ENCODE measurements at places on chromosomes 16 and 17.

DNA sequence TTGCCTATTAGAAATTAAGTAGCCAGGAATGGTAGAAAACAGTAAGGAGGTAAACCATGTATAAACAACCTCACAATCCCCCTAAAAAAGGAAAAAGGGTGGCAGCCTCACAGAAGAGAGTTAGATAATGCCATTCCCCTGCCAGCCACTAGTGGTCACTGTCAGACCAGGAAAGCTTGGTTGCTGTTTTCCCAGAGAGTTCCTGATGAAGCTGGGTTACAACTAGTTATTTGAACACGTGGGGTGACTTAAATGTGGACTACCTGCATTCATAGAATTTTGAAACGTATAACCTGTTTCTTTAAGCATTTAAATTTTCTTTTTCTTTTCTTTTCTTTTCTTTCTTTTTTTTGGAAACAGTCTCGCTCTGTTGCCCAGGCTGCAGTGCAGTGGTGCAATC, 5.8 kb downstream of the GPRC5C start:
- DNase-seq, result no peak

- no peak for DNase-seq
Measured at GRCh38 chr17:2959371-2960130, 103.9 kb downstream of the OR1D5 start.

DNA sequence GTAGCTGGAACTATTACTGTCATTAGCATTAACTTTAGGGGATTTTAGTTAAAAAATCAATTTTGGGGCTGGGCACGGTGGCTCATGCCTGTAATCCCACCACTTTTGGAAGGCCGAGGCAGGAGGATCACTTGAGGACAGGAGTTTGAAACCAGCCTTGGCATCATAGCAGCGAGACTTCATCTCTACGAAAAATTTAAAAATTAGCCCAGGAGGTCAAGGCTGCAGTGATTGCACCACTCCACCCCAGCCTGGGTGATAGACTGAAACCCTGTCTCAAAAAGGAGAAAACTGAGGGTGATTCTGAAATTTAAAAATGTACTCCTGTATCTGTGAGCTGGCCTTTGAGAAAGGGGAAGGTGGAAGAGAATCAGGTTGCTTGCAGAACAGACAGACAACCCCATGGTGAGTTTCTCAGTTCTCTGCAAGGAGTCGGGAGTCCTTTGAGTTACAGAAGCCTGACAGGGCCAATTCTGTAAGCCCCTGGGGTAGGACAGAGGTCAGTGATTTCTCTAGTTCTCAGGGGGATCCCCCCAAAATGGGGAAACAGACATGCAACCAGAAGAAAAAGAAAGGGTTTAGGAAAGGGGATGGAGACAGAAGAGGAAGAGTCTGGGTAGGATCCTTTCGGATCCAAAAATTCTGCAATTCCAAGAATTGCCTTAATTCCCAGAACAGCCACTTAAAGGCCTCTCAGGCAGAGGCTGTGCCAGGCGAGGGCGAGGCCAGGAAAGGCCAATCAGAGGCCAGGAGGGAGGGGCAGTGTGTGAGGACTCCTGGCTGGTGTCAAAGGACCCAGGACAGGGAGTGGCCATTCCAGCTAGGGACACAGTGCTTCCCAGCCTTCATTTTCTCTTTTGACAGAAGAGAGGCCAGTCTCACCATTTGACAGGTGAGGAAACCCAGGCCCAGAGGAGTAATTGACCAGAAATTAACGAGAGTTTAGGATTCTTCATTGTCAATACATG, 6.7 kb downstream of the NUPR1 start:
- no peak for DNase-seq

DNA sequence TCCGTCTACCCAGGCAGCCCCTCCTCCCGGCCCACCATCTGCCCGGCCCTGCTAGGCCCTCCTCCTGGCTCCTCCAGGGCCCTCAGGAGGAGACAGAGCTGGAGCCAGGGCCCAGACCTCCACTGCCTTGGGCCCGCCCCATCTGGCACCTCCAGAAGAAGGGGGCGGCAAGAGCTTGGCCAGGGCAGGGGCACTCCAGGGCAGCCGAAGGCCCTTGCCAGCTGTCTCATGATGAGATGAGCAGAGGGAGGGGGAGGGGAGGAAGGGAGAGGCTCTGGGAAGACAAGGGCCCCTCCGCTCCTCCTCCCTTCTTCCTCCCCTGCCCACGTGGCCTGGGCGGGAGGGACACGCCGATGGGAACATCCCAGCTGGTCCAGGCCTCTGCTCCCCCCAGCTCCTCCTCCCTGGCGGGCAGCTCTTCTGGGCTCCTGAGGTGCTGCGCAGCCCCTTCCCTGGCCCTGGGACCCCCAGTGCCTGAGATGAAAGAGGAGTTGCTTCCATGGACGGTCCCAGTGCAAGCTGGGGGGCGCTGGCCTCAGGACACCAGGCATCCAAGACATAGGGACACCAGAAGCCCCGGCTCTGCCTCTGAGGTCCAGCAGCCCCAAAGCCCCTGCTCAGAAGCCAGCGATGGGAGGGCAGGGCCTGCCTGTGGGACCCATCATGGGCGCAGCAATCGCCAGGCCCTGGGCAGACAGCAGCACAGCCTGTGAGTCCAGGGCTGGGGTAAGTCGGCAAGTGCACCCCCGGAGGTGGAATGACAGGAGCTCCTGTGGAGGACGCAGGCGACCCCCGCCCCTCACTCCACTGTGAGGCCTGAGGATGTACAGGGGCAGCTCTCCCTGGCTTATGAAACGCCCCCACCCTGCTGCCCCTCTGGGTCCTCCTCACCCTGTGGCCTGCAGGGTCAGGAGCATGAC, 23.6 kb upstream of the ENPP7 start:
- no peak for DNase-seq

DNA sequence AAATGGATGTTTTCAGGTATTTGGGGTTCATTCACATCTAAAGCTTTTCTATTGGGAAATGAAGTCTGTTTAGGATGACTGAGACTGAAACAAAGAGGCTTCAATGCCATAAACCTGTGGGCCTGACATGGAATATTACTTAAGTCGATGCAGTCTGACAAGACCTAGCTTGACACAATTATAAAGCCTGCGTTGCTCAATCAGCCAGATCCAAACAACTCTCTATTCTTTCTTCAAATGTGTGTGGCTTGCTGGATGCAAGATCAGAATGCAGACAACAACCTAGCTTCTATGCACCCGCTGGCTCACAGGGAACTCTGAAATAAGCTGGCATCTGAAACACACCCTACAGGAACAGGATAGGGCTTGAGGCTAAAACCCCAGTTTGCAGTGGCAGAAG, 40.0 kb downstream of the RFFL start:
- DNase-seq, result no peak

- no peak for DNase-seq
Measured at GRCh38 chr16:88804552-88805339, 1.2 kb downstream of the CDT1 start.

GRCh38 chr16:52680993-52681392, 134.1 kb upstream of the TOX3 start:
- DNase-seq, result no peak

GRCh38 chr17:66438101-66438500, 135.7 kb downstream of the PRKCA start:
- no peak for DNase-seq

- DNase-seq, result no peak
Measured at GRCh38 chr16:67969254-67970039, 1.0 kb upstream of the SLC12A4 start.

DNA sequence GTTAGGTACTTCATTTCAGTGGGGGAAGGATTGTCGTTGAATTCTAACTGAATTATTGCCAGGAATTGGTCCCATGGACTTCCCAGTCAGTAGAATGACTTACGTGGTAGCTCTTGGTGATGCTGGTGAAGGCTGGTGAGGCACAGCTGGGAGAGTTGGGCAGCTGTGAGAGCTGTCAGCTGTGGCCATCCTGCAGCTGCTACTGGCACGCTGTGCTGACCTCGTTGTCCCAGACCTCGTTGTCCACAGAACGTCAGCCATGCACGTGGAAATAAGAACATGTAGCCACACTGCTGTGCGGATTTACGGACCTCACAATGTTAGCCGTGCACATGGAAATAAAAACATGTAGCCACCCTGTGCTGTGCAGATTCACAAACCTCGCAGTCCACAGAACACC, 102.3 kb downstream of the NPIPB11 start:
- DNase-seq, result no peak

GRCh38 chr17:80428796-80429195, 13.8 kb downstream of the ENDOV start:
- no peak for DNase-seq

DNA sequence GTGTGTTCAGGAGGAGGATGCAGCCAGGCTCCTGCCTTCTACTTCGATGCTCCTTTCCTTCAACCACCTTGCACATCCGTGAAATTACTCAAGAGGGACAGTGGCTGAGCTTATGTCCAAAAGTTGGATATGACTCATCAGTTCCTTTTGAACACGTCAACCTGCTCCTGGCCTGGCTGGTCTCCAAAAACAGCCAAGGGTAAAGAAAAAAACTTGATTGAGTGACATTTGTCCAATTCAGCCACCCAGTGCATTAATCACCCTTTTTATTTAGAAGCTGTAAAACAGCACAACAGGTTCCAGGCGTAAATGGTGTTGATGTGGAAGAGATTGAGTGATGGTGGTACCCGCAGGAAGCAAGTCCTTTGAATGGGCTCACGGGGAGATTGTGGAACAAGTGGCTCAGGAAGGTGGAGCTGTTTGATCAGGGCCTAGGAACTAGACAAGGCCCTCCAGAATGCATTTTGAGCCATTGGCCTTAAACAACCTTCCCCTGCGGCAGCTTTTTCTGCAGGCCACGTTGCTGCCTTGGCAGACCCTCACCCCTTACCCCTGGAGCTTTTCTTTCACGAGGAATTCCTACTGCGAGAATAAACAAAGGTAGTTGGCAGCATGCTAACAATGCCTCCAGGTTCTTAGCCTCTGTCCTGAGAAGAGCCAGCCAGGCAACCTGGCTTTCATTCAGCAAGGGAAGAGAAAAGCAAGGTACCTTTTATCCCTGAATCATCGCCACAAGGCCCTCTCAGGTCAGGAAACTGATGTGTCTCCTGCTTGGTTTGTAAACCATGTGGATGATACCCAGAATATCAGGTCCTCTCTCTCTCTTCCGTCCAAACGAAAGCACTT, 173.3 kb upstream of the CACNG5 start:
- no peak for DNase-seq

GRCh38 chr17:50949128-50949988, 83.2 kb upstream of the TOB1 start:
- DNase-seq, result no peak

Data from activated CD8-positive, alpha-beta memory T cell treated with anti-CD3 and anti-CD28 coated beads, Interleukin-2, amount 50 U/mL, for 4 hours (primary cell).